ENCODE measurements at places on chromosomes 5 and 9.

GRCh38 chr5:154221371-154221896, 30.9 kb downstream of the GALNT10 start:
- peak; percentile 5 for DNase-seq

- DNase-seq, result no peak
Measured at GRCh38 chr5:140672455-140673186, 755 bp downstream of the DND1 start.

- DNase-seq, result no peak
Measured at GRCh38 chr5:38772471-38772870, 73.3 kb upstream of the OSMR start.

DNA sequence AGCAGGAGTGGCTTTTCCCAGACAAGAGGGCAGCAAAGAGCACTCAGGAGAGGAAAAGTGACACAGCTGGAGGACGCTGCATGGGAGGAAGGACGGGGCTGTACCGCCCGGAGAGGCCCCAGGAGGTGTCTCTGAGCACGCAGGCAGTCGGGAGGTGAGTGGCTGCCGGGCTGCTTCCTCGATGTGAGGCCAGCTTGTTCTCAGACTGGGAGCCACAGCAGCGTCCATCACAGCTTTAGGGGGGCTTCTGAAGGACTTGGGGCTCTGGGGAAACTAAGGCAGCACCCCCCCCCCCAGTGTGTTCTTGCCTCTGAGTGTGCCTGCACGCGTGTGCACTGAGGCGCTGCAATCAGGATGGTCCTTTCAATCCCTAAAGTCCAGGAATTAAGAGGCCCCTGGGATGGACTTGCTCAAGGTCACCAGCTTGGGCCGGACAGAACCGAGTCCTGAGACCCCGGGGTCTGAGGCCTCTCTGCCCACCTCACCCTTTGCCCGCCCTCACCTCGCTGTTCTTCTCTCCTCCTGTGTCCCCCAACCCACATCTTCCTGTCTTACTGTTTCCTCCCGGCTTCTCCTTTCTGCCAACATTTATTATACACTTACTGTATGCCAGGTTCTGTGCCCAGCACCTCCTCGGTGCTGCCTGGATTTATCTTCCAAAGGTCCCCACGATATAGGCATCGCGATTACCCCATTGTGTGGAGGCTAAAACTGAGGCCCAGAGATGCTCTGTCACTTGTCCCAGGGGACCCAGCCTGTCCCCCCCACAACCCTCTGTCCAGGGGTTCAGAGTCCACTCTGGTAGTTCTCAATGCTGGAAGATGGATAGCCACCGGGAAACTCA, 32.9 kb downstream of the FAM163B start:
- no peak for DNase-seq

GRCh38 chr5:134965271-134965825, 2.4 kb upstream of the CATSPER3 start:
- DNase-seq, result no peak

DNA sequence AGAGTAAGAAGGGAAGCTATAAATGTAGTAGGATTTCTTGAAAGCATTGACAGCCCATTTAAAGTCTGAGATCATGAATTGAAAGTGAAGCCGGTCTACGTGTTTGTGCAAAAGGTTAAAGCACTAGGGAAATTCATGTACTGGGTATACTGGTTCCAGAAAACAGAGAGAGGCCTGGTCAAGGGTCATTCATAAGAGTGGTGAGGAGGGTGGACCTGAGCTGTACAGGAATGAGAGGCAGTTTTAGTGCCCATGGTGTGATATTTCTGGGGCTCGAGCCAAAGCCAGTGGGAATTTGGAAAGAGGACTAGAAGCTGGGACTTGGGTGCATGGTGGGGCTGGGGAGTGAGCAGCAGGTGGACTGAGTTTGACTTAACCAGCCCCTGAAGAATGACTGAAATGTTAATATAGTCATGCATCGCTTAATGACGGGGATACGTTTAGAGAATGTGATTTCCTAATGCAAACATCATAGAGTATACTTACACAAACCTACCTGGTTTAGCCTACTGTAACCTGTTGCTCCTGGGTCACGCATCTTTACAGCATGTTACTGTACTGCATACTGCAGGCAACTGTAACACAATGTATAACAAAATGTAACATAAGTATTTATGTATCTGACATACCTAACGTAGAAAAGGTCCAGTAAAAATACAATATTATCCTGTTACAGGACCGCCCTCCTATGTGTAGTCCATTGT, 173.0 kb downstream of the MAST4 start:
- no peak for DNase-seq

DNA sequence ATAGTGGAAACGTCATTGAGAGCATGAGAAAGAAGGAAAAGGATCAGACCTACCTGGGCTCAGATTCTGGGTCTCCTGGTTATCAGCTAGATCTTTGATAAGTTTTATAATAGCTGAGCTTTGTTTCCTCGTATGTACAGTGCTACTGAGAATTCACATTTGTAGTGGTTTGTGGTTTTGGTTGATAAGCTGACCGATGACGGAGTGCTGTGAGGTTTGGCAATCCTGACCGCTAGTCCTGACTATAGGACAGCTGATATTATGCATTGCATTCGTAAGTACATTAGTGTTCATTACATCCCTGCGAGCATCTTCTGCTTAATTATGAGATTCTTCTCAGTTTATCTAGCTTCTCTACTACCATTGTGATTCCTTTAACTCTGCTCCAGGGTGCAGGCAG, 190.7 kb upstream of the SLC27A6 start:
- DNase-seq, result no peak

DNA sequence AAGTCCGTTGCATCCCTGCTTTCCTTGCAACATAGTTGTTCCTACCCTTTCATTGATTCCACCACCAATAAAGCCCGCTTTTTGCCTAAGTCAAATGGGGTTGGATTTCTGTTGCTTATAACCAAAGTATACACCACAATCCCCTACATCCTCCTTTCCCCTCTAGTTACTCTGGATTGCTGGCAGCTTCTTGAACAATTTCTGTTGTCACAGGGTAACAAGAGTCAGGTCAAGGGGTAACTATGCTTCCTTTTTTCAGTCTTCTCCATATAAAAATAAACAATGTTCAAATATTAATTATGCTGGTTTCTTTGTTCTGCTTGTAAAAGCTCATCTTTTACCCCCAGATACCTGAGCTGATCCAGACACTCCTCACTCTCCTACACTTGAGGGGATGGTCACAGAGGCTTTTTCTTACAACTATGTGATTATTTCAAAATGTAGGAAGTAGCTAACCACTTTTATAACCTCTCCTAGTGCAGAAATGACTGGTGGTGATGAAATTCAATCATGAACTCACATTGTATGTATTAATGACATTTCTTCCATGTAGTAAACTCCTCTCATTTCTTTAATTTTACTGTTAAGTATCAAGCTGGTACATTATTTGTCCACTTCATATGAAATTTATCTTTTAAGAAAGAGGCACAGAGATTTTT, 136.5 kb downstream of the SNX18 start:
- no peak for DNase-seq

DNA sequence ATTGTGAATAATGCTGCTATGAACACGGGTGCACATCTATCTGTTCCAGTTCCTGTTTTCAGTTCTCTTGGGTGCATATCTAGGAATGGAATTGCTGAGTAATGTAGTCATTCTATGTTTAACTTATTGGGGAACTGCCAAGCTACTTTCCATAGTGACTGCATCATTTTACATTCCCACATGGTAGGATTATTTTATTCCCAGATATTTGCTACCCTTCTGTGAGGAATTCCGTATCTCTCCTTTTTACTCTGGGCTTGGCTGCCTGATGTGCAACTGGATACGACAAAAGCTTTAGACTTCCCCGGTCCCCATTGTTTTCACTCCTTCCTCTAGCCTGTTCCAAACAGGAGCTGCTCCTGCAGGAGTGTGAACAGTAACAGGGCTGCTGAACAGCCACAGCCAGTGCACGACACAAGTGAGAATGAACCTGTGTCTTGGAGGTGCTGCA, 7.2 kb downstream of the TAS2R1 start:
- DNase-seq, result no peak

GRCh38 chr5:150607105-150607504, 33.4 kb upstream of the SYNPO start:
- no peak for DNase-seq

DNA sequence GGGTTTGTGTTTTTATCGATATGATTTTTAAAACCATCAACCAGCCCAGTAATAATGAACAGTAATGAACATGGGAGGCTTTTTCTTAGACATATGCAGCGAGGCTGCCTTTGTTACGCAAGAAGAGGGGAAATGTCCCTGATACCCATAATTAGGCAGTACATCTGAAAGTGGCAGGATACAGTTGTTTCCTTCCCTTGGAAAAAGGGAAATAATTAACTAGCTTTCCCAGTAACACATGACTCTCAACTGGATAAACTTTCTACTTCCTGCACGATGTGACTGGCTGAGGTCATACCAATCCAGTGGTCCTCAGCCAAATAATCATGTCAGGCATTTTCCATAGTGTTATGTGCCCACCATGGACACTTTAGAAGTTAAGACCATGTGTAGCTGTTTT, 431.6 kb upstream of the C9orf72 start:
- DNase-seq, result no peak

DNA sequence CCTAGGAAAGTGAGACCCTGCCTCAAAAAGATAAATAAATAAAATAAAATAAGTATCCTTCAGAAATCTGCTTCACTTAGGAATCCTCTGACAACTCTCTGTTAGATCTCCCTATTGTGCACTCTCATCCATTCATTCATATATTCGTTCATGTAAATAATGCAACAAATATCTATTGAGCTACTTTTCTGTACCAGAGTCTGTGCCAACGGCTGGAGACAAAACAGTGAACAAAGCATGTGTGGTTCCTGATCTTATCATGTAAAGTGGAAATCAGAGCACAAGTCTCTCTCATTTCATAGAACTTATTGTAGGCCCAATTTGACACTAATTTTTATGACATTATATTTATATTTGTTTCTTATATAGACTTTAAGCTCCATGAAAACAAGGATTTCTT, 40.3 kb upstream of the DAB2 start:
- no peak for DNase-seq
